ENCODE measurements at places on chromosomes 6 and 20.

DNA sequence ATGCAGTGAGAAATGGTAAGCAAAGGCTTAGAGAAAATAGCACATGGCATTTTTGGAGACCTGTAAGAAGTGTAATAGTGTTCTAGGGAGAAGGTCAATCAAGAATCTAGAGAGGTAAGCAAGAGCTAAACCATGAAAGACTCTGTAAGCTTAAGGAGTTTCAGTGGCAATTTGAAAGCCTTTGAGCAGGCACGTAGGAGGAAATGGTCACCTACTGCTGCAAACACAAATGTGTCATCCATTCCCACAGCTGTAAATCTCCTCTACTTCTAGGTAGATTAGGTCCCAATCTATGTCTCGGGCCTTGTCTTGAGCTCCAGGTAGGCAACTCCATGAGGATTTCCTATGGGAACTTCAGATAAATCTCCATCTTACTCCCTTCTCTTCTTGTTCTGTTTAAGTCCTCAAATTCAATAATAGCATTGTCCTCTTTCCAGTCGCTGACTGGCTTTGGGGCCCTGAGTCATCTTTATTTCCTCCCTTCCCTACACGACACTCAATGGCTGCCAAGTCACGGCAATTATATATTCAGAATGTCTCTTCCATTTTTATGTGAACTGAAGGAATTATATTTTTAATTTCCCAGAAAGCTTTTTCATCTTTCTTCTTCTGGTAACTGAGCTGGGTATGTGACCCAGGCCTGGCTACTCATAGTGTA lies 24.2 kb upstream of the PAQR8 start:
- no peak for DNase-seq

DNA sequence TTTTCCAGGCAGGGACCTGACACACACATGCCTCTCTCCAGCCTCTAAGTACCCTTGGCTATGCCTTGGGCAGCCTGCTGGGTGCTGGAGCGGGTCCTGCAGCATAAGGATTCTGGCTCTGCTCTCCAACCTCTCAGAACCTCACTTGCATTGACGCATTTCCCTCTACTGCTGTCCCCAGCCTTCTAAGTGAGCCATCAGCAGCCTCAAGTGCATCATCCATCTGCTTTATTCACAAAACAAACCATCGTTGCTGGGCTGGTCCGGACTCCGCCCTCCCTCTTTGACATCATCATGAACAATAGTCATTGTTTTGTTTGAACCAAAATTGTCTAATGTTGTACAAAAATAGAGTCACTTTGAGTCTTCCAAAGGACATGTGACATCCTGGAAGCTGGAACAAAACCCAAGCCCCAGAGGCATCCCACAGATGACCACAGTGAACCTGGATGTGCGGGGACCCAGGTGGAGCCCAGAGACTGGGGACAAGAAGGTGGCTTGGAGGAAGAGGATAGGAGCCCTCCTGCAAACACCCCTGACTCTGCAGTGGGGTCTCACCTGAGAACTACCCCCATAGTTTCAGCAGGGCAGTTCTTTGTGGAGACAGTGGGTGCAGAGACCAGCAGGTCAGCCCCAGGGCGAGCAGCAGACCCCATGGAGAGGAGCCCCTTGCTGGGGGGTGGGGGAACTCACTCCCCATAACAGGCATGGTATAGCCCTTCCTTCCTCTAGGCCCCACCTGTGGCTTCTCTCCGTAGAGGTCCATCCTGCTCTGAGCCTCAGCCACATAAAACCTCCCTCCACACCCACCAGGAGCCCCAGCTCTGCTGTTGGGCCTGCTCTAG lies 230.1 kb downstream of the SYNDIG1 start:
- DNase-seq, result no peak

DNA sequence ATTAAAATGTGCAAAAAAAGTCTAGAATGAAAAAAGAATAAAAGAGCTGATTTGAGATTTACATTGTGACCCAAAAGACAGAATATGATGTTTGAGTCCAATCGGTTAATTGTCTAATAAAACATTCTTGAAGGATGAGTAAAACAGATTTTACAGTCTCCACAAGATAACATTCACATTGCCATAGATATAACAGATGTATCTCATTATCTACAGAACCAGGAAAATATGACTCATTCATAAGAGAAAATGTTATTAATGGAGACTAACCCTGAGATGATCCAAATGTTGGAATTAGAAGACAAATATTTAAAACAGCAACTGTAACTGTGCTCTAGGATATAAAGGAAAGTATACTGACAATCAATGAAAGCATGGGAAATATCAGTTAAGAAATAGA lies 141.7 kb downstream of the RFX6 start:
- DNase-seq, result no peak

GRCh38 chr20:23358923-23359593 lies 2.9 kb upstream of the GZF1 start:
- DNase-seq, result no peak

- DNase-seq, result no peak
Measured at GRCh38 chr6:142570221-142570671, 268.4 kb downstream of the ADGRG6 start.

- DNase-seq, result no peak
Measured at GRCh38 chr20:45405571-45406259, 2.4 kb upstream of the DBNDD2 start.

GRCh38 chr6:5747379-5747778 lies 259.3 kb downstream of the NRN1 start:
- DNase-seq, result no peak

GRCh38 chr20:20138301-20139064 lies 86.2 kb downstream of the CFAP61 start:
- DNase-seq, result no peak

DNA sequence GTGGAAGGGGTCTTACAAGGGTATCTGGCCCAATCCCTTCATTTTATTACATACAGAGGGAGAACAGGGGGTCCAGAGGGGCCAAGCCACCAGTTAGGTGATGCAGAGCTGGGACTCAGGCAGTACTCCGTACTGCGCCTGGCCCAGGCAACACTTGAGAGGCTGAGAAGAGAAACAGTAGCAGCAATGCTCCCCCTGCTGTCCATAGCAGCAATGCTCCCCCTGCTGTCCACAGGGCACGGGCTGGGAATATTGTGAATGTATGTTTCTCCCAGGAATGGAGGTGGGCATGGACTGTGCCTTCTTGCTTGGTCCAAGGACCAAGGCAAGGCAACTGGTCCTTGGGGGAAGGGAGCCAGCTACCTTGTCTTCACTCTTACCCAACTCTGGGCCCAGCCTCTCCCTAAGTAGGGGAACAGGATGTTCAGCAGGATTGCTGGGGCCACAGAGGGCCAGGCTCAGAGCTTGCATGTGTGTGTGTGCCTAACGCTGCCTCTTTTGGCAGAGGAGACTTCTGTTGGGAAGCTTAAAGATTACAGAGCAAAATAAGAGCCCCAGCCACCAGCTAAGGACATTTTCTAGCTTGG lies 14.8 kb upstream of the FAM83C start:
- no peak for DNase-seq

- DNase-seq, result no peak
Measured at GRCh38 chr6:92688342-92688741, 731.0 kb downstream of the EPHA7 start.

GRCh38 chr6:3229566-3230178 lies 2.2 kb upstream of the TUBB2B start:
- no peak for DNase-seq

DNA sequence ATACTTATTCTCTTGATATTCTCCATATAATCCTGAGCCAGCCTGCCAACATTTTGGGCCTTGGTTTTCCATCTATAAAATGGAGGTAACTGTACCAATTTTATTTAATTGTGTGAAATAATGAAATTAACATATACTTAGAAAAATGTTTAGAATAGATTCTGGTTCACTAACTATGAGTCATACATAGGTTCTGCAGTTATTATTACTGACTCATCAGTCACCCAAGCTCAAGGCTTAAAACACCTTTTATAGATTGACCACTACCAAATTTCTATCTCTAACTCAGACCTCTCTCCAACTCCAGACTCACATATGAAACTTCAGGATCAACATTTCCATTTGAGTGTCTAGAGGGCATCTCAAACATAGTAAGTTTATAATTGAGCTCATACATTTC lies 1277.2 kb upstream of the GJE1 start:
- no peak for DNase-seq
